ENCODE measurements at places on chromosomes 7 and 10.

DNA sequence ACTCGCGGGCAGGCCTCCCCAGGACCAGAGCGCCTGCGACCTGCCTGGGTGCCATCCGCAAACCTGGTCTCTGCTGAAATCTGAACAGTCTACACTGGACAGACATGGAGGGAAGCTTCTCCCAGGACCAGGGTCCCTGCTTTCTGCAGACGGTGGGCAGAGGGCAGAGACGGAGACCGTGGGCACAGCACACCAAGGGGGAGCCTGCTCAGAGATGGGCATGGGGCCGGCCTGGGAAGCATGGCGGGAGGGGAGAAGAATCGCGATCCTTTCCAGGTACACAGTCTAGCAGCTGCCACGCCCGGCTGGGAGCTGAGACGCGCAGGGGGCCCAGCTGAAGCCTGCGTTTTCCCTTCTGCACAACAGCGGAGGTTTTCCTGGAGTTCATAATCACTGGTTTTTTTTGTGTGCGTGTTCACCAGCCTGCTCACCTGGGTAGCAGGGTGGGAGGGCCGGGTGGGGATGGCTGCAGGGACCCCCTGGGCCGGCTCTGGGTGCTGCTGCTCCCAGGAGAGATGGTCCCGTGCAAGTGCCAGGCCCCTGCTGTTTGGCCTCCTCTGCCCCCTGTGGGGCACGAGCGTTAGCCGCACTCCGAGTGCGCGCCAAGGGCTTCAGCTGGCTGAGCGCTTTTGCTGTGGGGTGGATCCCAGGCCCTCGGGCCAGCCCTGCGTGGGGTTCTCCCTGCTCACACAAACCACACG lies 448.8 kb downstream of the DNAJB6 start:
- no peak for DNase-seq

DNA sequence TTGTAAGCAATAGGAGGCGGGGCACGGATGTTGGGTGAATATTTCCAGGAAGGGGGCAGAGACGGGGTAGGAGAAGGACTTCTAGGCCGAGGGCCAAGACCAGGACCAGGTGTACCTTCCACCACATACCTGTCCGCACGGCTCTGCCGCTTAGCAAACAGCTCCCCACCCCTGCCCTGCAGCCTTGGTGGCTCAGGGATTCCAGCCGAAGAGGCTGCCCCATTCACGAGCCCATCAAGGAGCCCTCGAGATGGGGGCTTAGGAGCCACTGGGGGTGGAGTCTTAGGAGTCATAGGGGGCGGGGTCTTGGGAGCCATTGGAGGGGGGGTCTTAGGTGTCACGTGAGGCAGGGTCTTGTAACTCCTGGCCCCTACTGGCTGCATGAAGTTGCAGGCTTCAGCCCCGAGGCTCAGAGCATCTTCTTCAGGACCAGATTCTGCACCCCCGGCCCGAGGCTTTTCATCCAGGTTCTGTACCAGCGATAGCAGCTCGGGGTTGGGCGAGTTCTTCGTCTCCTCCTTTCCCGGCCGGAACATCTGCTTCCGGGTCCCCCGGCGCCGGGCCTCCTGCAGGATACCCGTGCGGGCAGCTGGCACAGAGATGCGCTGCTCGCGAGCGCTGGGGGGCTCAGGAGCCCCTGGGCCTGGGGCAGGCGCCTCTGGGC lies 6.1 kb upstream of the MYOZ1 start:
- no peak for DNase-seq

DNA sequence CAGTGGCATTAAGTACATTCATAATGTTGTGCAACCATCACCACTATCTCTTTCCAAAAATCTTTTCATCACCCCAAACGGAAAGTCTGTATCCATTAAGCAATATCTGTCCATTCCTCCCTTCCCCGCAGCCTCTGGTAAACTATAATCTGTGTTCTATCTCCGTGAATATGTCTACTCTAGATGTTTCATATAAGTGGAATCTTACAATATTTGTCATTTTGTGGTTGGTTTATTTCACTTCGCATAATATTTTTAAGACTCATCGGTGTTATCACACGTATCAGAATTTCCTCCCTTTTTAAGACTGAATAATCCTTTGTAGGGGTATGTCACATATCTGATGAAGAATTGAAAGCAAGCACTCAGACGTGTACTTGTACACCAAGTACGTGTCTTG lies 86.0 kb upstream of the FGFR2 start:
- DNase-seq = no peak

GRCh38 chr10:75512203-75512933 lies 80.9 kb downstream of the LRMDA start:
- no peak for DNase-seq

- DNase-seq = no peak
Measured at GRCh38 chr10:13790196-13790595, 203.4 kb downstream of the PRPF18 start.

- DNase-seq = no peak
Measured at GRCh38 chr7:157402911-157403534, 66.2 kb downstream of the DNAJB6 start.

DNA sequence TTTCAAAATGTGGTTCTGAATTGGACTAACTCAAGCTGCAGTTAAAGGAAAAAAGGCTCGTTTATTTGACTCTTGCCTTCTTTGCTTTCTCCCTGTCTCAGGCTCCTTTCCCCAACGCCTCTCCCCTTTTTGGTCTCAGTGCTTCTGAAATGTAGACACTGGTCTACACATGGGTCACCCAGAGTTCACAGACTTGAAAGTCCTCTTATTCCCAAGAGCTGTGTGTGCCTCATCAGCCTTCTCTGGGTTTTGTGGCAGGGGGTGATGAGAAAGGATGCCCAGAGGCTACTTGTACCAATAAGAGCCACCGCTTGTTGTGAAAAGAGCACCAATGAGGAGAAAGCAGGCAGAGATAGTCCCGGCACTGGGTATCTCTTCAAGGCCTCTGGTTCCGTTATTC lies 125.7 kb downstream of the BICC1 start:
- no peak for DNase-seq

DNA sequence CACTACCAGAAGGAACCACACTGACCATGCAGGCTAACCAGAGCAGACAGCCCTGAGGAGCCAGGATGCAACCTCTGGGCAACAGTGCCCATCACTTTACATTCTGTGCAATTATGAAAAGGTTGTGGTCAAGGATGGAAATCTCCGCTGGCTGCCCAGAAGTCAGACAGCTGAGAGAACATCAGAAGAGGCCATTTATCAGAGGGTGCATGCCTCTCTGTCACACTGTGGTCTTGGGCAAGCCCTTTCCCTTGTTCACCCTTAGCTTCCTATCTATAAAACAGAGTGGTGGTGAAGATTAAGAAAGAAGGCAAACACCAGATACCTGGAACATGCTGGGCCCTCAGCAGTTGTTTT lies 120.7 kb upstream of the GDF10 start:
- no peak for DNase-seq

- DNase-seq = no peak
Measured at GRCh38 chr10:71217266-71218045, 5.1 kb downstream of the UNC5B start.

GRCh38 chr10:11449761-11450160 lies 161.7 kb downstream of the USP6NL start:
- no peak for DNase-seq

DNA sequence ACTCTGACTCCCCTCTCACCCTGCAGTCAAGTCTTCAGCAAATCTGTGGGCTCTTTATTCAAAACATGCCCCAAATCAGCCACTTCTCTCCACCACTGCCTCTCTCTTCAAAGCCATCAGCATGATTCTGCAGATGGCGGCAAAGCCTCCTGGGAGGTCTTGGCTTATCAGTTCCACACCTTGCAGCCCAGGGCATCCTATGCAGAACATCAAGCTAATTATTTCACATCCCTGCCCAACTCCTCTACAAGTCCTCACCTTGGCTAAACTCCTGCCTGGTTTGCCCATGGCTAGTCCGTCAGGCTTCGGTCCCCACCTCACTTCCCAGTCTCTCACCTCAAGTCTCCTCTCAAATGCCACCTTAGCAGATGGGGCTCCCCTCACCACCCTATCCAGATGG lies 70.2 kb downstream of the PIP4K2A start:
- no peak for DNase-seq

DNA sequence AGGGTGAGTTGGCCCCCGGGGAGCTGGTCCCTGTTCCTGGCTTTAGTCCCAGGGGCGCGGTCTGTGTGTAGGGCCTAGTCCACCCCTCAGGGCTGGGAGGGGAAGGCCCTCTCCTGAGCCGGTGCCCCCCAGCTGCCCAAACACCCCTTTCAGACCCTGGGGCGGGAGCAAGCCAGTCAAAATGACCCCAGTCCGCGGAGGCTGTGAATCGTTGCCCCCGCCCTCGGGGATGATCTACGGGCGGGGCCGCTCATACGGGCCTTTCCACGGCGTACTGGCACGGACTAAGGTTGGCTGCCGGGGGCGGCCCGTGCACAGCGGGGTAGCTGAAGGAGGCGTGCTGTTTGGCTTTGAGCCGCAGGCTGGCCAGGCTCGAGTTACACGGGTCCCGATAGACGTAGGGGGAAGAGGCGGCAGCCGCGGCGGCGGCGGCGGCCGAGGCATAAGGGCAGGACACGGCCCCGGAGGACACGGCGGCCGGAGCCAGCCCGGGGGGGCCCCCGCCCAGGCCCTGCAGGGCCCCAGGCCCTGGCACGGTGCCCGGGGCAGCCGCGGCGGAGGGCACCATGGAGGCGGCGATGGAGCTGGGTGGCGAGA lies 4.3 kb downstream of the ELOVL3 start:
- no peak for DNase-seq

- no peak for DNase-seq
Measured at GRCh38 chr7:41219276-41219675, 483.6 kb downstream of the INHBA start.

GRCh38 chr10:78307576-78307975 lies 273.9 kb downstream of the RPS24 start:
- no peak for DNase-seq

GRCh38 chr7:1638215-1638661 lies 31.8 kb upstream of the ELFN1 start:
- DNase-seq = no peak

- no peak for DNase-seq
Measured at GRCh38 chr7:7681936-7682329, 36.5 kb downstream of the RPA3 start.

GRCh38 chr10:108560488-108560887 lies 1362.8 kb downstream of the XPNPEP1 start:
- no peak for DNase-seq

DNA sequence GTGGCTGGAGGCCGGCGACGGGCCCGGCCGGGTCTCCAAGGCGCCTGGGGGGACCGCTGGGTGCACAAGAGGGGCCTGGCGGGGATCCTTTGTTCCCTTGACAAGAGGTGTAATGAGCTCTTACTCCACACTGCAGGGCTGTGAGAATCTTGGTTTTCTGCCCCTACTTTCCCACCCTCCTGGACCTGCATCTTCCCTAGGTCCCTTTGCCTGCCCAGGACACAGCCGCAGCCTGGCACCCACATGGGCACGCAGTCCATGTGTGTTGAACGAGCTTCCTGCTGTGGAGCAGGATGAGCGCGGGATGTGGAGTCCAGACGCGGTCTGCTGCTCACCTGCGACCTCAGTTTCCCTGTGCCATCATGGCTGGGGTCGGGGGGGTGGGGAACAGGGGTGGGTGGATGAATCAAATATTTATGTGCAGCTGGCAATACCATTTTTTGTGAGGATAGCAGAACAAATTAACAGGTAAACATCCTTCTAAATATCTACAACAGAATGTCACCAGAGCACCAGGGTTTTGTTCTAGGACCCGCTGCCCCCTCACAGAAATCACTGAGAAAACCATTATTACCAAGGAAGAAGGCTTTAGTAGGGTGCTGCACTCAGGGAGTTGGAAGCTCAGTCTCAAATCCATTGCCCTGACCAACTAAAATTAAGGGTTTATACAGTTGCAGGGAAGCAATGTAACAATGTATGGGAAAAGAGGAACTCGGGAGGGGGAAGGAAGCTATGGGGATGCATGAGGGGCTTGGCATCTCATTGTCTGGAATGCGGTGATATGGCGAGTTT lies 474 bp upstream of the NSMCE4A start:
- no peak for DNase-seq

- DNase-seq = no peak
Measured at GRCh38 chr10:3776796-3777571, 8.0 kb downstream of the KLF6 start.

DNA sequence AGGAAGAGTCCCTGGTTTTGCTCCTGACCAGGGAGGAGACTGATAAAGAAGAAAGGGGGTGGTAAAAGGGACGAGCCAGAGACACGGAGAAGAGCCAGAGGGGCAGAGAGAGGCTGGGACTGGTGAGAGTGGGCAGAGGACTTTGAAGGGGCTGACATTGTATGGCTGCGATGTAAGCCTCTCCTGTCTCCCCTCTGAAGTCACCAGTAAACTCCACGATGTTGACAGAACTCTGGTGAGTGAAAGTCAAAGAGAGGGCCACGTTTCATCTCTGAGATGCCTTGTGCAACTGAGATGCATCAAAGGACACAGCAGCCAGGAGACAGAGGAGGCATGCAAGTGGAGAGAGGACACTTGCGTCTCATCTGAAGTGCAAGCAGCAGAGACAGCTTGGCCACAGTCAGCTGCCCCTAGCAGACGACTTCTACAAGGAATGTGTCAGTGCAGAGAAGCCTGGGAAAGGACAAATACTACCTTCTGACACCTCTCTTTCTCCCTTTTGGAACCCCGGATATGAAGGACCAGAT lies 54.3 kb downstream of the SMKR1 start:
- DNase-seq = no peak

- DNase-seq = no peak
Measured at GRCh38 chr7:143406002-143406357, 2.7 kb downstream of the EPHA1 start.

- DNase-seq = no peak
Measured at GRCh38 chr7:135831455-135832195, 83.0 kb upstream of the FAM180A start.

DNA sequence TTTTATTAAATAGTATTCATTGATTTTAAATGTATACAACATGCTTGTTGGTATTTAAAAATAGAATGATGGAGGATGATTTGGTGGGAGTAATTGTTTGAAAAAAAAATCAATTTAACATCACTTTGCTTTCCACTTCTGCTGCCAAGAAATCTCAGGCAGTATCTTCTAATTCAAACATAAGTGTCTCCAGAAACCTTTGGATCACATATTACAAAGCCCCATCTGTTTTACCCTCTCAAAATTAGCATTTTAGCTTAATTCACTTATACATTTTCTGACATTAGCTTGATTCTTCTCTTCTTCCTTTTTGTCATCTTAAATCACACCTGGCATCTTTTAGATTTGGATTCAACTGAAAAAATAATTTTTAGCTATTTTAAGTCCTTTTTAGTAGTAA lies 72.9 kb upstream of the KMT2C start:
- no peak for DNase-seq

DNA sequence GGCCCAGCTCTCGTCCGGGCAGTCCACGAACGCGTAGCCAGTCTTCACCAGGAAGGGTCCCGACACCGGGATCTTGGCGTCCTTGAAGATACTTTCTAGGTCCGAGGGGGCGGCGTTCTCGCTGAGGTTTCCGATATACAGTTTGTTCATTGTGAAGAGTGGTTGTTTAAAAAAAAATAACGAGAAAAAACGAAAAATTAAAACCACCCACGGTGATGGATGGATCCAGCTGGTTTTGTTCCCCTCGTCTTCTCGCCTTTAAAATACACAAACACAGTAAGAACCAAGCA lies 385 bp downstream of the IGF2BP3 start:
- DNase-seq = no peak

DNA sequence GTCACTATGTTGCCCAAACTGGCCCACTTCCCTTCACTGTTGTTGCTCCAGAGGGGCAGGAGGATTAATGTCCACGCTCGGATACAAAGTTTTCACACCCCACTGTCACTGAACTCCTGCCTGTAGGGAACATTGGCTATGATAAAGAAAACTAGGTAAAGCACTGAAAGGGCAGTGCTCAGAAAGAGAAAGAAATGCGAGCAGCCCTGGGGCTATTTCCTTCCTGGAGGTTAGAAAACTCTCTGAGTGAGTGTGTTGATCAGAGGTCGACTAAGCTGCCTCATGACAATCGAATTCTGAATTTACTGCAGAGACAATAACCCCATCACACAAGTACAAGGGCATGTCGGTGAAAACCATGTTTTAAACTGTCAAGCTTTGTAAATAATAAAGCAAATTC lies 227.2 kb upstream of the PITRM1 start:
- no peak for DNase-seq
